ENCODE measurements at places on chromosomes 7 and 10. TPM values are rescaled to one million over a fixed set of nuclear protein-coding genes. Genes with fewer than 3 reads are reported as not detected.

DNA sequence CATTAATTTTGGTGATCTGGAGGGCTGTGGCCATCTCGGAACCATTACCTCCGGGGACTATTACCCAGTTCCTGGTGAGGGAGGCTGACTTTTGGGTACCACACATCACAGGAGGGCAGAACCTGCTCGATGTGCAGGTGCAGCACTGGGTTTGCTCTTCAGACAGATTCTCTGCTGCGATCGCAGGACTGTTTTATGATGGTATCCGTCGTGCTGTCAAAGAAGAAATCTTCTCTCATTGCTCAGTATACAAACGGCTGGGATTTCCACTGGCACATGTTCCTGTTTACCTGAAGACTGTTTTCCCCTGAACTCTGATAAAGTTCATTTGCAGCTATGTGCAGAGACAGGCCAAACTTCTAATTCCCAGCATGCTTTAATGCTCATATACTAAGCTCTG, 27.2 kb upstream of the SHH start:
- H3K4me1 ChIP-seq = peaks cover 8% of the 10 kb centered on the region
- no peak overlapping the region for H3K4me3 ChIP-seq
- no peak overlapping the region for H3K27ac ChIP-seq

DNA sequence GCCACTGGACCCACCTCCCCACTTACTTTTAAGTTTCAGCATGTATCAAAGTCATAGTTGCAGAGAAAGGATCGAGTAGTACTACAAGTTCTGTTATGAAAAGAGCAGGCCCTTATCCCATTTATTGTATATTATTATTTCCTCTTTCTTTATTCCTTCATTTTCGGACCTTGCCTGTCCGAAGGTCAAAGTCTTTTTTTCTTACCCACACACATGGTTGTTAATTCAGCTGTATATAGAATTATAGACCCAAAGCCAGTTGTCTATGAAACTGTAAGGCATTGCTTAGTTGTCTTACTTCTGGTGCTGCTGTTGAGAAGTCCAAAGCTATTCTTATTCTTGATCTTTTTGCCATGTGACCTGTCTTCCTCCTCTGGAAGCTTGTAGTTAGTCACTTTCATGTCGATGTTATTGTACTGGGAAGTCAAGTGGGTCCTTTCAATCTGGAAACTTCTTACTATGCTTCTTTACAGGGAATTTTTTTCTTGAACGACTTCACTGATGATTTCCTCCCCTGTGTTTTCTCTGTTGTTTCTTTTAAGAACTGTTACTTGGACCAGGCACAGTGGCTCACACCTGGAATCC, 8.3 kb downstream of the NUDT5 start:
- no peak for DNase-seq
- no peak overlapping the region for H3K4me3 ChIP-seq
- H3K4me1 ChIP-seq = peaks cover 17% of the 10 kb centered on the region
- peaks cover 42% of the 10 kb centered on the region for H3K36me3 ChIP-seq

TMEM225B gene
- total RNA-seq = 0.78 TPM

- peaks cover 31% of the 10 kb centered on the region for H3K4me1 ChIP-seq
- no peak for DNase-seq
Observed at GRCh38 chr10:103968441-103969391, 1.8 kb downstream of the SLK start.

GRCh38 chr7:100221231-100221718, 1.5 kb downstream of the PVRIG start:
- no peak overlapping the region for H3K4me3 ChIP-seq
- peaks cover 5% of the 10 kb centered on the region for H3K36me3 ChIP-seq
- no peak overlapping the region for H3K27ac ChIP-seq
- no peak for DNase-seq

- no peak for DNase-seq
- H3K27ac ChIP-seq = no peak overlapping the region
- H3K27me3 ChIP-seq = no peaks in the 10 kb centered on the region
- no peaks in the 10 kb centered on the region for H3K4me1 ChIP-seq
Observed at GRCh38 chr10:100192350-100192749, 6.5 kb upstream of the ERLIN1 start.

DNA sequence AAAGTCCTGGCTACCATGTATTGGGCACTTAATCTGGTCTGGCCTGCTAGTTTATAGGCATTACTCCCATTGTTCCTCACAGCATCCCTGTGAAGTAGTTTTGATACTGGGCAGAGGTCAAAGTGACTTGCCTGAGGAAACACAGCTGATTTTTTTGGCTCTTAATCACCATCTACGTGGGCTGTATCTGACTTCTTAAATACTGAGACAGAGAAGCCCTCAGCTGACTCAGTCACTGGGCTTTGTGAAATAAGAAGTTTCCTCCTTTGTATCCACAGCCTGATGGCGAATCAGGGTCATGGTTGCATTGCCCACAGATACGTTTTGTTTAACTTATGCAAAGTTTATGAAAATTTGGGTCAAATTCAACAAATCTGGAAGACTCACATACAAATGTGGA, 13.2 kb downstream of the TACR2 start:
- no peak overlapping the region for H3K27ac ChIP-seq
- peaks cover 50% of the 10 kb centered on the region for H3K36me3 ChIP-seq
- peaks cover 40% of the 10 kb centered on the region for H3K4me1 ChIP-seq
- peaks cover 2% of the 10 kb centered on the region for H3K27me3 ChIP-seq

All from WTC11 (cell line).